SJCRH30 (cell line): ENCODE measurements at places on chromosomes 1 and 21. TPM values are rescaled to one million over a fixed set of nuclear protein-coding genes. Genes with fewer than 3 reads are reported as not detected.
A peak's percentile ranks its signal among the peaks of the same experiment; 100 is the strongest.

DNA sequence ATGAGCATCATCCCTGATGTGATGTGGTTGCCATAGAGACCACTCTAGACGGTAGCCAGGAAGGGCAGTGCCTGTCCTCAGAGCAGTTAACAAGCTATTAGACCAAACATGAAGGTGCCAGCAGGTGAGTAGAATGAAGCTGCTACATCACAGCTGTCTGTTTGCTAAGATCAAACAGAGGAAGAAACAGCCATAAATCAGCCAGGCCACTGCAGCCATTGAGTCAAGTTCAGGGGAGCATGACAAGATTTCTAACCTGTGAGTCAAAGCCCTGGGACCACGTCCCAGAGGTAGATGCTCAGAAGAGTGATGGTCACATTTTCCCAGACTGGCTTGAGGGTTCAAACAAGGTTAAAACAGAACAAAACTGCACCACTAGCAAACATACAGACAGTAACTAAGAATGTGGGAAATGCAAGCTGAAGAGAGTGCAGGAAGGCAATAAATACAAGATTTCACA, 450.6 kb upstream of the DAB1 start:
- 0 out of 2 replicates have a peak, but pooled peaks cover 3% of the 10 kb centered on the region for H3K27me3 ChIP-seq
- no peak overlapping the region for H3K27ac ChIP-seq
- H3K36me3 ChIP-seq, result no peaks in the 10 kb centered on the region
- no peaks in the 10 kb centered on the region for H3K4me1 ChIP-seq
- DNase-seq, result no peak

DNA sequence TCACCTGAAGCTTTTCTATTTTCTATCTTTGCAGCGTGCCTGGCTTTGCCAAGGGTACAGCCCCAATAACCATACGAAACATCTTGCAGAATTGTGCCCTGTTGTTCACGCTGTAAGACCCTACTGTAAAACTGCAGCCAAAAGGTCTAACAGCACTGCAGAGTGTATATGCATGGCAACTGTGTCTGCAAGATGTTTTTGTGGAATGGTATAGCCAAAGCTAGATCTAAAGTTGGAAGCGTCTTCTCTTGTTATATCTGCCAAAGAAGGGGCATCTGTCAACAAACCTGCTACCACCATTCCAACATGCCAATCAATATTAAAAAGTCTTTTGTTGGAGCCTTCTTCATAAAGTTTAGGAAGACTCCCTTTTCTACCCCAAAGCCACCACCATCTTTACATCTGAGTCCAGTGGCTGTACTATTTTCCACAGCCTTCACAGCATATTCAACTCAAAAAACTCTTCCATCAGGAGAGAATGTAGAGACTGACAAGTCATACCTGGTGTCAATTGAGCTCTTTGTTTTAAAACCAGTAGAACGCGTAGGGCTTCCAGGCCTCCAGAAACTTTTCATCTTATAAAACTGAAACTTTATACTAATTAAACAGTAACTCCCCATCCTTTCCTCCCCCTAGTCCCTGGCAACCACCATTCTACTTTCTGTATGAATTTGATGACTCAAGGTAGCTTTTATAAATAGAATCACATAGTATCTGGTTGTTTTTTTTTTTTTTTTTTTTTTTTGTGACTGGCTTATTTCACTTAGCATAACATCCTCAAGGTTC, 40.0 kb downstream of the ZSCAN20 start:
- no peak overlapping the region for H3K27ac ChIP-seq
- no peaks in the 10 kb centered on the region for H3K36me3 ChIP-seq
- H3K27me3 ChIP-seq, result peaks cover 7% of the 10 kb centered on the region; the same call in 1 of the 2 replicates
- no peak overlapping the region for H3K4me3 ChIP-seq
- no peaks in the 10 kb centered on the region for H3K4me1 ChIP-seq
- DNase-seq, result no peak

GRCh38 chr1:116356673-116357072, 16.4 kb upstream of the ATP1A1 start:
- H3K27ac ChIP-seq, result no peak overlapping the region
- H3K27me3 ChIP-seq, result no peaks in the 10 kb centered on the region
- H3K4me3 ChIP-seq, result no peak overlapping the region
- no peak for DNase-seq
- H3K36me3 ChIP-seq, result no peaks in the 10 kb centered on the region
- no peaks in the 10 kb centered on the region for H3K4me1 ChIP-seq

GRCh38 chr1:47495176-47495713, 57.4 kb downstream of the FOXD2 start:
- peaks cover 3% of the 10 kb centered on the region; the same call in 1 of the 2 replicates for H3K4me1 ChIP-seq
- no peak overlapping the region for H3K27ac ChIP-seq
- peaks cover 32% of the 10 kb centered on the region for H3K27me3 ChIP-seq
- no peak overlapping the region for H3K4me3 ChIP-seq
- H3K36me3 ChIP-seq, result no peaks in the 10 kb centered on the region
- DNase-seq, result no peak

- peak; percentile 72 for DNase-seq
- no peaks in the 10 kb centered on the region for H3K27me3 ChIP-seq
- H3K4me3 ChIP-seq, result peak overlapping the region; percentile 75
- H3K27ac ChIP-seq, result peak overlapping the region; percentile 89
- H3K36me3 ChIP-seq, result peaks cover 7% of the 10 kb centered on the region
- H3K4me1 ChIP-seq, result no peaks in the 10 kb centered on the region
Observed at GRCh38 chr1:110962892-110963690, 631 bp downstream of the LRIF1 start.

DNA sequence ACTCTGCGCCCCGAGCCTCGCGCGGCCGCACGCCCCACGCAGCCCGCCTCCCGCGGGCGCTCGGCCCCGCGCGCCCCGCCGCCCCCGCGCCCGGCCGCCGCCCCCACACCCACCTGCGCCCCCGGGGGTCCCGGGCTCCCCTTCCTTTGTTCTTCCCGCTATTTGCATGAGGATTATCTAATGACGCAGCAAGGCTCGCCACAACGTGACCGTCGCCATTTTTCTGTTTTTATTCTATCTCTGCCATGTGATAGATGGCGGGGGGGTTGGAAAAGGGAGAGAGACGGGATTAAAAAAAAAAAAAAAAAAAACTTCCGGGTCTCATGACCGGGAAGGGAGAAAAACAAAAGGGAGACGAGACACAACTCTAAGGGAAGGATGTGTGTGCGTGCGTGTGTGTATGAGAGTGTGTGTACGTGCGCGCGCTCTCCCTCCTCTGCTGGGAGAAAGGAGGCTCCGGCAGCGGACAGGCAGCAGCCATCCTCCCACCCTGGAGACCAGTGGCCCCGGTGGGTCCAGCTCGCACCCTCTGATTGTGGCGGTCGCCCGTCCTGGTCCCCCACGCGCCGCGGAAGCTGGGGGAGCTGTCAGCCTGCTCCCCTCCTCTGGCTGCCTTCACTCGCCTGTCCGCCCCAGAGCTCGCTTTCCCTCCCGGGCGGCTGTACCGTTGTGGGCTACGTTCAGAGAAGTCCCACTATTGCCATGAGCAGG, 80.4 kb upstream of the AK4 start:
- peak; percentile 70 for DNase-seq
- peak overlapping the region; percentile 40 for H3K27ac ChIP-seq
- H3K27me3 ChIP-seq, result no peaks in the 10 kb centered on the region
- no peaks in the 10 kb centered on the region for H3K36me3 ChIP-seq

- no peaks in the 10 kb centered on the region for H3K36me3 ChIP-seq
- peak overlapping the region; percentile 66 for H3K4me3 ChIP-seq
- H3K27ac ChIP-seq, result no peak overlapping the region
- H3K27me3 ChIP-seq, result no peaks in the 10 kb centered on the region
Observed at GRCh38 chr1:212698467-212699103, 1.1 kb downstream of the BATF3 start.

GRCh38 chr1:98660940-98661543, 479 bp upstream of the SNX7 start:
- no peaks in the 10 kb centered on the region for H3K27me3 ChIP-seq
- H3K4me1 ChIP-seq, result no peaks in the 10 kb centered on the region
- H3K27ac ChIP-seq, result no peak overlapping the region
- no peaks in the 10 kb centered on the region for H3K36me3 ChIP-seq
- peak overlapping the region; percentile 81 for H3K4me3 ChIP-seq

GRCh38 chr1:52032124-52032784, 1.4 kb downstream of the KTI12 start:
- peaks cover 5% of the 10 kb centered on the region; the same call in 1 of the 2 replicates for H3K36me3 ChIP-seq
- H3K4me3 ChIP-seq, result peak overlapping the region; percentile 80
- H3K27ac ChIP-seq, result no peak overlapping the region
- H3K27me3 ChIP-seq, result no peaks in the 10 kb centered on the region
- peaks cover 4% of the 10 kb centered on the region; the same call in 1 of the 2 replicates for H3K4me1 ChIP-seq

DNA sequence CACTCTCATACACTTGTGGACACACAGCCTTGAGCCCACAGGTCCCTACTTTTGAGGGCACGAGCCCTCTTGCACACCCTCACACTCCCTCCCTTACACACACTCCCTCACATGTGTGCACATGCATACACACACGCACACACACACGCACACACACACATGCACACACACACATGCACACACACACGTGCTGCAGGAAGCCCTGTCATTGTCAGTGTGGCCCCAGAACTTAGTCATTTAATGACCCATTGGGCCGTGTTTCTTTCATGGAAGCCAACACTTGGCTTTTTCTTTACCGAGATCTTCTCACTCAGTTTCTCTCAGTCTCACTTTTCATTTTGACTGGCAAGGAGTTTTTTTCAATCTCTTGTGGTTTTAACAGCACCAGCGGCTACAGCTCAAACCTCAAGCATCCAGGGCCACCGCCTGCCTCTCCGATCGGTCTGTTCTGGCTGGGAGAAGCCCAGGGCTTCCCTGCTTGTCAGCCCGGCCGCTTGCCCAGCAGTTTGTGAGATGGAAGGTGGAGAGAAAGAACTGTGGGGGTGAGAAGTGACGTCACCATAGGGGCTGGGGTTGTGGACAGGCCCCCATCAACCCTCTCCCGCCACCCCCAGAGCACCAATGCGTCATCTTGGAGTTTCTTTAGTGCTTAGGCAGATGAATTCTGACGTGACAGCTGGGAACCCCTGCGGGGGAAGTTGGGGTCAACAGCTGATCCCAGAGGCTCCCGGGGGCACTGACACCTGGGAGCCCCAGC, 15.8 kb upstream of the TNFRSF8 start:
- H3K4me1 ChIP-seq, result peaks cover 34% of the 10 kb centered on the region
- H3K27me3 ChIP-seq, result peaks cover 9% of the 10 kb centered on the region; the same call in 1 of the 2 replicates
- no peak overlapping the region for H3K27ac ChIP-seq
- no peaks in the 10 kb centered on the region for H3K36me3 ChIP-seq

DNA sequence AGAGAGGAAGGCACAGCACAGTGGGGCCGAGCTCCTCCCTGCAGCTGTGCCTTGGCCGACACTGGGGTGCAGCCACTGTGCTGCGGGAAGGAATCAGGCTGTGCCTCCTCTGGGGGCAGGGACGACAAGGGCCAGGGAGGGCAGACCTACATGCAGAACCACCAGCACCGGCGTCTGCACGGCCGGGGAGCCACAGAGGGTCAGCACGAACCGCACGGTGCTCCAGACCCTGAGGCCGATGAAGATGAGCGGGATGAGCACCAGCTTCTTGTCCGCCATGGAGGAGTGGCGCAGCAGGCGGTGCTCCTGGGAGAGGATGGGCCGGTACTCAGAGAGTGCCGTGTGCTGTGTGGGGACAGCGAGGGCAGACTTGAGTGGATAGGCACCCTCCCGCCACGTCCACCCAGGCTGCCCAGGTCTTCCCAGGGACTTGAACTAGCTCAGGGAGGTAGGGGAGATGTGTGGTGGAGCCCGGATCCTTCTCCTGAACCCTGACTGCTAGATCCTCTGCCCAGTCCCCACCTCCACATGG, 23.5 kb downstream of the GPR157 start:
- H3K4me1 ChIP-seq, result no peaks in the 10 kb centered on the region
- no peak overlapping the region for H3K4me3 ChIP-seq
- H3K27ac ChIP-seq, result no peak overlapping the region
- H3K27me3 ChIP-seq, result peaks cover 18% of the 10 kb centered on the region
- no peak for DNase-seq

GRCh38 chr1:201251411-201251810, 31.9 kb upstream of the PKP1 start:
- H3K4me3 ChIP-seq, result no peak overlapping the region
- H3K27ac ChIP-seq, result no peak overlapping the region
- no peaks in the 10 kb centered on the region for H3K36me3 ChIP-seq
- H3K4me1 ChIP-seq, result no peaks in the 10 kb centered on the region
- DNase-seq, result no peak

- H3K4me1 ChIP-seq, result no peaks in the 10 kb centered on the region
- no peak overlapping the region for H3K27ac ChIP-seq
- DNase-seq, result no peak
- no peak overlapping the region for H3K4me3 ChIP-seq
- H3K27me3 ChIP-seq, result no peaks in the 10 kb centered on the region
Observed at GRCh38 chr21:42347601-42348327, 3.0 kb downstream of the TFF2 start.

- DNase-seq, result no peak
- H3K27ac ChIP-seq, result no peak overlapping the region
- no peak overlapping the region for H3K4me3 ChIP-seq
- H3K27me3 ChIP-seq, result peaks cover 3% of the 10 kb centered on the region; the same call in 1 of the 2 replicates
- H3K4me1 ChIP-seq, result peaks cover 3% of the 10 kb centered on the region; the same call in 1 of the 2 replicates
- H3K36me3 ChIP-seq, result no peaks in the 10 kb centered on the region
Observed at GRCh38 chr1:115332813-115333608, 5.0 kb downstream of the NGF start.

- no peak for DNase-seq
- H3K36me3 ChIP-seq, result peaks cover under 1% of the 10 kb centered on the region
- H3K27me3 ChIP-seq, result no peaks in the 10 kb centered on the region
Observed at GRCh38 chr1:113935970-113936369, 6.8 kb downstream of the HIPK1 start.

DNA sequence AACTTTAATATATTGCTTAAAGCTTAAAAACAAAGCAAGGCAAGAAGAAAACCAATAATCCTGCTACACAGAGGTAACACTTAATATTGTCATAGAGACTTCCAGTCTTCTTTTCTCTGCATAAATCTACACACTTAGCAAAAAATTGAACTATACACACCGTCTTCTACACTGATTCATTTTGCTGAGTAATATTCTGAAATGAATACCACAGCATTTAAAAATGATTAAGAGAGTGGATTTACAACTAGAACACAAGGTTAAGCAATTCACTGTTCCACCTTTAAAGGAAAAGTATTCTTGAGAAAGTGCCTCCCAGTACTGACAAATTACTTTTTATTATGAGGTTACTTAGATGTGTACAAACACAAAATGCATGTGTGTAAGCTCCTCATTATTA, 22.2 kb upstream of the ITPKB start:
- H3K36me3 ChIP-seq, result no peaks in the 10 kb centered on the region
- no peaks in the 10 kb centered on the region for H3K27me3 ChIP-seq
- peaks cover 10% of the 10 kb centered on the region for H3K4me1 ChIP-seq
- H3K27ac ChIP-seq, result no peak overlapping the region

PGLYRP4 gene
- total RNA-seq, result not detected in 2 replicates

RRP1 gene
- total RNA-seq, result 33.5 and 36.2 TPM in 2 replicates

VPS13D gene
- 32.4 and 33.1 TPM in 2 replicates for total RNA-seq

GUCA2A gene
- total RNA-seq, result not detected in 2 replicates

PKNOX1 gene
- total RNA-seq, result 37.1 and 41.6 TPM in 2 replicates

CYP4Z1 gene
- total RNA-seq, result not detected in 2 replicates

LRRC3 gene
- total RNA-seq, result not detected in 2 replicates

S100B gene
- 0.18 and 0.25 TPM in 2 replicates for total RNA-seq

DNAJB4 gene
- 30.6 and 35.0 TPM in 2 replicates for total RNA-seq

S1PR1 gene
- 21.6 and 22.4 TPM in 2 replicates for total RNA-seq

NR1I3 gene
- not detected in 2 replicates for total RNA-seq

CDC20 gene
- total RNA-seq, result 181 and 185 TPM in 2 replicates

PTPRC gene
- not detected in 2 replicates for total RNA-seq

TIAM1 gene
- total RNA-seq, result 6.0 and 9.5 TPM in 2 replicates

PLA2G5 gene
- 0.46 and 0.51 TPM in 2 replicates for total RNA-seq
